ENCODE measurements at places on chromosomes 7 and 10.
A peak's percentile ranks its signal among the peaks of the same experiment; 100 is the strongest.

DNA sequence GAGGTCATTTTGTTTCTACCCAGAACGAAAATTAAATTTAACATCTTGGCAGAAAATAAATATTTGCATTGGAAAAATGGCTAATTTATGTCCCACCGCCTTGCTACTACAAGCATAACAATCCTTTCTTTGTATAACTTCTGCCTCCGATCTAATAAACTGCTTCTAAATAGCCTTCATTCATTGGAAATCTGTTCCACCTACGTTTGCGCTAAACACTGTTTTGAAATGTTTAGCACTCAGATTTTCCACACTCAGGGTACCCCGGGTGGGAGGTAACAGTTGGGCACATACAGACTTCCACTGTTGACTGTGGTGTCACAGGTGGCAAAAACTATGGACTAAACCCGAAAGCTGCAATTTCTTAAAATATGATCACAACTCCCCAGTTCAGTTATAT is 96.4 kb downstream of the FGFR2 start:
- DNase-seq = no peak

GRCh38 chr7:131400681-131401176 is 73.1 kb downstream of the MKLN1 start:
- peak; percentile 23 for DNase-seq

GRCh38 chr7:101112233-101112632 is 14.7 kb upstream of the SERPINE1 start:
- DNase-seq = no peak

DNA sequence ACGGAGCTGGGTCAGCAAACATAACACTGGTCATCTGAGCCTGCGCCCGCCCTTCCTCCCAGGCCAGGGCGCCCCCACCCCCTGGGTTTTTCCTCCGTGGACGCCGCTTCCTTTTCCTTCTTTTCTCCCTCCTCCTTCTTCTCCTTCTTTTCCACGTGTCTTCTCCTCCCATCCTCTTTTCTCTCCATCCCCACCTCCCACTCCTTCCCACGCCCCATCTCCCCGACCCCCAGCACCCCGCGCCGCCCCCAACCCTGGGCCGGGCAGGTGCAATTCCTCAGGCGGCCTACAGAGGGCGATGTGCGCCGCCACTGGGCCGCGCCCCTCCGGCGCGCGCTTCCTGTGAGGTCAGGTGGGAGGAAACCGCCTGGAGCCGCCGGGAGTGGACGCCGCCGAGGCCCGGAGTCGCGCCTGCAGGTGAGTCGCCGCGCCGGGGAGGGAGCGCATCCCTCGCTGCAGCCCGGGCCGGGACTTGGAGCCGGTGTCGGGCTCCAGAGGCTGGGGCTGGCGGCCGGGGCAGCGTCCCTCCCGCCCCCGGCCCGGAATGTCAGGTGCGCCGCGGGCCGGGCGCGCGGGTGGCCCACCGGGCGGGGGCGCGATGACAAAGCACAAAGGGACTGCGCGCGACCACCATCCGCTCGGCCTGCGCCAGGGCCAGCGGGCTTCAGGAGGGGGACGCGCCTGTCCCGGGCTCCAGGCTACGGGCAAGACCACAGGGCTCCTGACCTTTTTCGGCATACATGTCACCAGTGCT is at the start of gene FAM241B:
Gene FAM241B, plus strand, starts transcription at position 351 of the 754 bp plus-strand sequence. CDS start 1,497 bp downstream, outside the sequence.
- no peak for DNase-seq

DNA sequence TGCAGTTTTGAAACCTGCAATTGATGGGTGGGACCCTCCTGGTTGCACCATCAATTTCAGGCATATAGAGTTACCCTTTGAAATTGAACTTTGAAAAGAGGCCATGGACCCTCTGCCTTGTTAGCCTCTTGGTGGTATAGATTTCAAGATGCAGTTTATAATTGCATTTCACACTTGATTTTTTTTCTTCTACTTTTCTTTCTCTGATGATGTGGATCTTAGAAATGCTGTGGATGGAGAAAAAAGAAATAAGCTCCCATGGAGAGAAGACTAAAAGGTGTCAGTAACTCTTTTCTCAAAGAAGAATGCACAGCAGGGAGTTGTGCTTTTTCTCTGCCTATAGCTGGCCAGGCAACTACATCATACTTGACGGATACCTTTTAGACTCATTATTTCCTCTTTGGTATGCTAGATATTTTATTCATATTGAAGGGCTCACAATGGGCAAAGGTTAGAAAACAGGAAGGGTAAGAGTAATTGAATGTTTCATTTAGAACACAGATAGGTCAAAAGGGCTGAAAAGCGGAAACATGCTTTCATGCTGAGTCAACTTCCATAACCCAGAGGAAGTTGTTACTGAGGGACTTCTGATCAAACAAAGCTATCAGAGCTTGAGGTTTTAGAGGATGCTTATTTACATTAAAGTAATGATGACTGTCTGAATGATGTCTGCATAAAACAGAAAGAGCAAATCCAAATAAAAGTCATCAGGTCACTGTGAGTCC is 773.2 kb upstream of the LRRN3 start:
- DNase-seq = peak; percentile 9

DNA sequence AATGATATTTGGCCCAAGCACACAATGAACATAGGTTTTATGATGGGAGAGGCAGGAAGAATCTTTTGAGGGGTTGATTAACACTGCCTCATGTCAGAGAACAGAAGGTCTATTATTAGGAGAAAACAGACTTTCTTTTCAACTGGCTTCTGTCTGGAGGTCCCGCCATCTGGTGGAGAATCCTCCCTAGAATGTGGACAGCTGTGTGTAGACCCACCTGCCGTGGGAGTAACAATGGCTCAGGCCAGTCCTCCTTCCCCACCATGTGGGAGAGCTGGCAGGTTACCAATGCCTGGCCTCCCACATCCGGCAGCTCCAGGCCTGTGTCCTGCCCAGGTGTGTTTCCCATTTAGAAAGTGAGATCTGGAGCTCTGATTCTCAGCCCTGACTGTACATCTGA is 70.4 kb upstream of the AOAH start:
- DNase-seq = no peak

- DNase-seq = no peak
Observed at GRCh38 chr10:93790439-93790838, 32.7 kb downstream of the LGI1 start.

- DNase-seq = no peak
Observed at GRCh38 chr7:76182225-76182960, 19.3 kb upstream of the SRRM3 start.

All from OCI-M1 (cell line).